Stimulated activated CD4-positive, alpha-beta T cell treated with anti-CD3 and anti-CD28 coated beads, Interleukin-15, amount 100 ng/mL, for 48 hours (primary cell): ENCODE measurements at places on chromosomes 1 and 21.

GRCh38 chr1:225861834-225862580, 20.2 kb downstream of the TMEM63A start:
- no peak for DNase-seq

- peak; percentile 49 for DNase-seq
These were observed 9.2 kb upstream of the CBR3 start for GRCh38 chr21:36125512-36126207.

DNA sequence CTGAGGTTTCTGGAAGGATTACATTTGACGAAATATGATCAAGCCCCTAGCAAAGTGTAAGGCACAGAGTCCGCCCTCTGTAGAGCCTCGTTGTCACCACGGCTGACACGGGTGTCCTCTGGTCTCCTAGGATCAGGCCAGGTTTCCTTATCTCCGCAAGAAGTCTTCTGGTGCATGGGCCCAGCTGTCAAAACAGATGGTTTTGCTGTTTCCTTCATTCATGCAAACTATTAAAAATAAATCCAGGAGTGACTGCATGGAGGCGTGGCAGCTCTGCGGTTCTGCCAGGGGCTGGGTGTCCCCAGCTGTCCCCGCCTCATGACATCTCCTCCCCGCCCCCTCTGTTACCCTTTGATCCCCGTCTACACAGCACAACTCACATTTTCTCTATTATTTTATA, 209.0 kb downstream of the DYRK1A start:
- DNase-seq = no peak

- peak; percentile 22 for DNase-seq
These were observed 30.2 kb downstream of the LPAR3 start for GRCh38 chr1:84862810-84863251.

DNA sequence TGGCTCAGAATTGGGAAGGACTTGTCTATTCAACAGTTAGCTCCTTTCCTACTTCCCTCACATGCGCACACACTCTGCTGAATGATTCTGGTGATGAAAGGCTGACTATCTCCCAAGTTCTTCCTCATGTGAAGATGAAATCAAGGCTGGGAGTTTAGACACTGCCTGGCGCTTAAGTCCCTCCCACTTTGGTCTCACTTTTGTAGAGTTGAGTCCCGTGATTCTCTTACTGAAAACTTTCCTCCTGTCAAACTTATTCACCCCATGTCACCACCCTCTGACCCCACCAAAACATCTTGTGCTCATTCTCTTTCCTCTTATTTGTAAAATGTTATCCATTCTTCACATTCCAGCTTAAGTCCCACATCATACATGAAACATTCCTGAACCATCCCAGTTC, 8.4 kb upstream of the MRPS6 start:
- DNase-seq = no peak
